ENCODE measurements at places on chromosomes 5 and 9.

DNA sequence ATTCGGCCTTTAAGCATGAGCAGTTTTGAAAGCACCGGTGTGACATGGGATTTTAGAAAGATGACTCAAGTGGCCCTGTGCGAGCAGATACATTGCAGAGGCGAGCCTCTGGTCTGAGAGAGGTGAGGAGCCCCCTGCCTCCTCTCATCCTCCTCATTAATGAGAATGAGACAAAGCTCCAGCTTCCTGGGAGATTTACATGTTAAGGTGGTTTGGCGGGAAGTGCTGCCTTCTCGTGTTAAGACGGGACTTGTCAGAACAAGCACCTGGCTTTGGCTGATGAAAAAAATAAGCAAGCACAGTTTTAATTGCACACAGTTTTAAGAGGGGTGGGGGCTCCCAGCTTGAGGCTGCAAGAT lies 68.1 kb downstream of the ACTL7B start:
- no peak for DNase-seq

DNA sequence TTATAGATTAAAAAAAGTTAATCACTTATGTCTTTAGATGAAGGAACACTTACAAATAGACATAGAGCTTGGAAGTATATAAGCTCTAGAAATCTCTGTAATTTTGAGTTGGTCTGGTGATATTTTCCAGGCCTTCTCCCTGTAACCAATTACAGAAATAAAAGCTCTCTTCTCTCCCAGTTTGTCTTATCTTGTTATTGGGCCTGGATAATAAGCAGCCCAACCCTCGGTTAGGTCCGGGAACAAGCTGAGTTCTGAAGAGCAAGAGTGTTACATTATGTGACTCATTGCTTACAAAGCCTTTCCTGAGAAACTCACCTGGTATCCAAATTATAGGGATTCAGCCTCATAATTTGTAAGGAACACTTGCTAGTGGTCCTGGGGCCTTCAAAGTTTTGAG lies 1146.2 kb downstream of the CDH9 start:
- DNase-seq: no peak

GRCh38 chr5:16812448-16812847 lies 123.6 kb downstream of the MYO10 start:
- DNase-seq: no peak

DNA sequence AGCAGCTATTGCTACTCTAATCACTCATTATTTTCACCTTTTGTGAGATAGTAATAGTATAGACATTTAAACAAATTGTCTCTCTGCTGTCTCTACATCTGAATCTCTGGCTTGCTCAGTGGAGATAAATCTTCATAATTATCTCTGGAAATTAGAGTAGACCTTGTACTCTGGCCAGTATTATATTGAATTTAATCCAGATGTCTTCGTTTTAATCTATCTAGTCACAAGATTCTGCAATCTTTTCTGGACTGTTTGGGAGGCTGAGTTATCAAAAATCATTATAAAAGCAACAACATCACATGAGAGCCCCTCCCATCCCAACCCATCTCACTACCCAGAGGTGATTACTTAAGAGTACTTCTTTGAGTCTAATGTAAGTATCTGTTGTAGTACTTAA lies 19.0 kb downstream of the ARHGAP26 start:
- no peak for DNase-seq

GRCh38 chr9:6109571-6109970 lies 94.1 kb upstream of the RANBP6 start:
- no peak for DNase-seq

GRCh38 chr5:161507591-161507990 lies 38.9 kb downstream of the GABRB2 start:
- no peak for DNase-seq

DNA sequence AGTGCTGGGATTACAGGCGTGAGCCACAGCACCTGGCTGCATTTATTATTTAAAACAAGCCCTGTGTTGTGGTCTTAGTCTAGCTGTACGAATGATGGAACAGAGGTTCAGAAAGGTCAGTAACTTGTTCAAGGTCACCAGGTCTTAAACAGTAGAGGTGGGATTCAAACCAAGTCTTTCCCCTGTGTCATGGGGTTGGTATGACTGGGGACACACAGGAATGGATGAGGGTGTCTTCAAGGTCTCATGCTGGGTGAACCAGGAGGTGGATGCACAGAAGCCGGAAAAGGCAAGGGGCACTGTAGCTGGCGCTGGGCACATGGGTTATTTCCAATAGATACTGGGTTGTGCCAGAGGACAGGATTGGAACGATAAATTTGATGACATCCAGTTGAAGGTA lies 32.2 kb upstream of the TJP2 start:
- no peak for DNase-seq

- no peak for DNase-seq
Observed at GRCh38 chr9:125235804-125236519, 5.2 kb downstream of the HSPA5 start.

GRCh38 chr9:1253064-1253979 lies 203.2 kb downstream of the DMRT2 start:
- DNase-seq: no peak

GRCh38 chr9:90903766-90904424 lies 102.3 kb downstream of the SYK start:
- no peak for DNase-seq

All from SHP77 (cell line).